ENCODE measurements at places on chromosomes 7 and 10. TPM values are rescaled to one million over a fixed set of nuclear protein-coding genes. Genes with fewer than 3 reads are reported as not detected.
A peak's percentile ranks its signal among the peaks of the same experiment; 100 is the strongest.

- peak; percentile 19 for DNase-seq
Observed at GRCh38 chr7:118104812-118105441, 79.0 kb upstream of the LSM8 start.

DNA sequence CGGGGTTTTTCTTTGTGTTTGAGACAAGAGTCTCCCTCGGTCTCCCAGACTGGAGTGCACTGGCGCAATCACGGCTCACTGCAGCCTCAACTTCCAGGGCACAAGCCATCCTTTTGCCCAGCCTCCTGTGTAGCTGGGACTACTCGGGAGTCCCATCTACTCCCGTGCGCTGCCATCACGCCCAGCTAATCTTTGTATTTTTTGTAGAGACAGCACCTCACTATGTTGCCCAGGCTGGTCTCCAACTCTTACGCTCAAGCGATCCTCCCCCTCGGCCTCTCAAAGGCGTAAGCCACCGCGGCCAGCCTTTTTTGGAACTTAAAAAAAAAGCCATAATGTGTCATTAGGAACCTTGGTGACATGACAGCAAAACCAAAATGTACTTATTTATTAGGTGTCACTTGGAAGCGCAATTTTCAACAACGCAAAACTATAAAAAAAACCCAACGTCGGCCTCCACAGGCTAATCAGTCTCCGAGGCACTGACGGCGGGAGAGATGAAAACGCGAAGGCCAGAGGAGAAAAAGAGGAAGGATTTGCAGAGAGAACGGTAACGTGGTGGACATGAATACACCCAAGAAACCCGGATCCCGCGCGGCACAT, 911 bp upstream of the HNRNPH3 start:
- peak; percentile 18 for DNase-seq

Gene MYH16
- 0.13 TPM for total RNA-seq

Gene ERV3-1
- 24.7 TPM for total RNA-seq

- DNase-seq = no peak
Observed at GRCh38 chr7:140697447-140698143, 1.1 kb downstream of the NDUFB2 start.

DNA sequence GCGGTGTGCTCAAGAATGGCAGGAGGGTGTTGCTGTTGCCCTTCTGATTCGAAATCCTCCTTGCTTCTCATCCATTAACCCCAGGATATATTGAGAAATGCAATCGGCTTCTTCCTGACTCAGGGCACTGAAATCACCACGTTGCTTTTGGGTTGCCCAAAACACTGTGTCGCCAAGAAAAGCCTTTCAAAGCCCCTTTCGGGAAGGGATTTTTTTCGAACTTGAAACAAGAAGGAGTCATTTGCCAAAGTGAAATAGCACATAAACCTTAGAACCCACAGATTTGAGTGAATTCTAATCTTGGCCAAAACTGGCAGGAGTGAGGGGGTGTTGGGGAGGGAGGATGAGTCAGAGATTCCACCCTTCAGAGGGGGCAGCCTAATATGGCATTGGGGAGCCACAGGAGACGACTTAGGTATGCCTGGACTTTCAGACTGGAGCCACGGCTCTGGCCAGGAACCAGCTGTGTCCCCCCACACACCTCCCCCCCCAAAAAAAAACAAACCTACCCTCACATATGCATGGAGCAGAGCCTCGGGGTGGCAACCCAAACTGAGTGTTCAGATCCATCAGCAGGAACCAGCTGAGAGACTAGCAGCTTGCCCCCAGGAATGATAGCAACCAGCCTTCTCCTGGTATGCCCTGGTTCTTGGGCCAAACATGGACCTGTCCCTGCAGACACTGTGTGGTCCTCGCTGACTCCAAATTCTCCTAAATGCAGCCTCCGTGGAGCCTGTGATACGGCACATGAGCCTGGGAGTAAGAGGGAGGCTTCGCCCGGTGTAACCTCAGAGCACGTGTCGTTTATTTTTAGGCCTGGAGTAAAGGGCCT, 138.4 kb downstream of the FGFR2 start:
- DNase-seq = no peak

DNA sequence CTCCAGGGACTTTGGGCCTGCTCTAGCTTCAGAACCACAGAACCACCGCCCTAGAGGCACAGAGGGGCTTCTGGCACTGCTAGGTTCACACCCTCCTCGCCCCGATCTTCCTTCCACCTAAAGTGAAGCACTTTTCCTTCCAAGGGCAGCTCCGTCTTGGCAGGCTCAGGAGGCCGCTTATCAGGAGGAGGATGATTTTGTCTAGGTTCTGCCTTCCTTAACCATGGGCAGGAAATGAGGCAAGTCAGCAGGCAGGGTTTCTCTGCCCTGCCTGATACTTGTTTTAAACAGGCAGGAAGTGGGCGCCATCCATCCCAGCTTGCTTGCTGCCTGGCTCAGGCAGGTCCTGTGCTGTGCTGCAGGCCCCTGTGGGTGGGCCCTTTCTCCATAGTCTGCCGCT, 8.3 kb upstream of the ATP6V0E2 start:
- DNase-seq = no peak

Gene ZPBP
- not detected for total RNA-seq

Gene GRK5
- 19.9 TPM for total RNA-seq

DNA sequence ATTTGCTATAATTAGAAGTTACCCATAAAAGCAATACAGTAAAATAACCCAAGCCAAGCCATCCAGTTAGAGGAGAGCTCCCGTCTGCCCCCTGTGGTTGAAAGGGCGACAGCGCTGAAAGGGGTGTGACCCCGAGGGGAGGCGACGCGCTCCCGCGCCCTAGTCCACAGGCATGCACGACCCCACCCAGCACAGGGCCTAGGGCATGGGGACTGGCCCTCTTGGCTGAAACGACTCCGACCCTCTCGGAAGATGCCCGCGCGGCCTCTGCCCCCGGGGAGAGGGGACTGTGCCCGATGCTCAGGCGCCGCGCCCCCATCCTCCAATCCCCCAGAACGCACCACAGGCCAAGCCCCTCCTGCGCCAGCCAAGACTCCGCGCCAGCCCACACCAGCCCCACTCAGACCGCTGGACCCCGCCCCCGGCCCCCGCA, 64.0 kb downstream of the CSGALNACT2 start:
- DNase-seq = peak; percentile 61

GRCh38 chr10:63766745-63767137, 245.5 kb downstream of the REEP3 start:
- no peak for DNase-seq

DNA sequence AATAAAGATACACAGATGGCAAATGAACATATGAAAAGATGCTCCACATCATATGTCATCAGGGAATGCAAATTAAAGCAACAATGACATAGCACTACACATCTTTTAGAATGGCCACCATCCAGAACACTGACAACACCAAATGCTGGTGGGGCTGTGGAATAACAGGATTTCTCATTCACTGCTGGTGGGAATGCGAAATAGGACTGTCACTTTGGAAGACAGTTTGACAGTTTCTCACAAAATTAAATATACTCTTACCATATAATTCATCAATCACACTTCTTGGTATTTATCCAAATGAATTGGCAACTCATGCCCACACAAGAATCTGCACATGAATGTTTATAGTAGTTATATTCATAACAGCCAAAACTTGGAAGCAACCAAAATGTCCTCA, 68.2 kb downstream of the NPSR1 start:
- DNase-seq = no peak

- no peak for DNase-seq
Observed at GRCh38 chr7:31066516-31067130, 14.5 kb downstream of the ADCYAP1R1 start.

- DNase-seq = no peak
Observed at GRCh38 chr10:17961551-17962422, 10.1 kb downstream of the SLC39A12 start.

DNA sequence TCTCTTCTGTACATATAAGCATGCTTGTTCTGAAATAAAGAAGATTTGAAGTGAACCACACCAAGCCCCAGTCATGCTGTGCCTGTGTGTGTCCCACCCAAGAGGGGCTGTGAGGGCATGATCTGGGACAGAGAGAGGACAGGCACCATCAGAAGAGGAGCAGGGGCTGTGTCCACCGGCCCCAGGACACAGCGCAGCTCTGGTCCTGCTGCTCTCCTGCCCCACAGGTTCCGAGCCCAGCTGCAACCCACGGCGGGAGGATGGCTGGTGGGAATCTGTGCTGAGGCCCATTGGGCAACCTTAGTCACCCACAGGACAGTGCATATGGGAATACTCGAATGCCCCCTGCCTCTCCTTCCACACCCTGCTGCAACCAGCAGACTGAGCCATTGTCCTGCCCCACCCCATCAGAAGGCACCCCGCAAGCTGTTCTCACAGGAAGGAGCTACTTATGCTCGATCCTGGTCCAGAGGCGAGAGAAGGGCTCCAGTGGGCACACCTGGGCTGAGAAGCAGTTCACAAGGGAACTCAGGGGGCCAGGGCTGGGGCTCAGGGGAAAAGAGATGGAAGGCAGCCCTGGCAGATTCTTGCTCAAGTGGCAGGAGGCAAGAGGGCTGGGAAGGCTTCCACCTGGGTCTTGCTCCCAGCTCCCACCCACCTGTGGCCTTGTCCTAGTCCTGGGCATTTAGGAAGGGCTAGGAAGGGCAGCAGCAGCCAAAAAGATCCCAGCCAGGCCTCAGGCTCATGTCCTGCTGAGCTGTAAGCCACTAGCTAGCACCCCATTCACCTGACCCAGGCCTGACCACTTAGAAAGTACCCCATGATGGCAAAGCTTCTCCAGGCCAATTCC, 31.9 kb downstream of the LDB3 start:
- no peak for DNase-seq

- DNase-seq = no peak
Observed at GRCh38 chr10:88946965-88947590, 5.5 kb downstream of the ACTA2 start.

GRCh38 chr7:132276234-132276630, 300.0 kb downstream of the PLXNA4 start:
- DNase-seq = no peak

DNA sequence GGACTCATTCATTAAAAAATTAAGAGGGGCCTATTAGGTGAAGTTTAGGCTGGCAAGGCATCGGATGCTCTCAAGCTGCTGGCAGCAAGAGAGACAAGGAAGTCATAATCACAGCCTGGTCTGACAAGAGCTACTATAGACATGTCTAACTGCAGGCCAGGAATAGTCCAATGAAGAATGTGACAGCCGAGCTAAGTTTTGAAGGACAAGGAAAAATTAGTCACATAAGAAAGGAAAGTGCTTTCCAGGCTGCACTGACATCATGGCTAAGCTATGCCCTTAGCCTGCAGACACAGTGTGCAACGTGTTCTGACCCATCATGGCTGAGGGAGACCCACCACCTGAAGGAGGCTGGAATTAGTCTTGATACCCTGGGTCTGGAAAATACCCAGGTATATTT, 281.1 kb downstream of the PLXNA4 start:
- DNase-seq = no peak

GRCh38 chr10:42691361-42692120, 53.2 kb upstream of the ZNF33B start:
- no peak for DNase-seq

DNA sequence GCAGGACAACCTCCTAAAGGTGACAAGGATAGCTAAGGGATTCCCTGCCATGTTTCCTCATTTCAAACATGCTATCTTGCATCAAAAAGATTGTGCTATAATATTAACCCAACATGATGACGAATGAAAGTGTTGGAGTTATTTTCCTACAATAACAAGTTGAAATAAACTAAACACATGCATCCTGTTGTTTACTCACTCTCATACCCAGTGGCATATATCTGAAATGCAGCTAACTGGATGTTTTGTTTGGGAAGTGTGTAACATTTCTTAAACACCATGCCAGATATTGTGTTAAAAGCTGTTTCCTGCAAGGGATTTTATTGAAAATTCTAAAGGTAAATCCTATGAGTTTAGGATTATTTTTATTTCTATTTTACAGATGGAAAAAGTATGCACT, 139.6 kb downstream of the TFPI2 start:
- no peak for DNase-seq

Gene MGMT
- 30.5 TPM for total RNA-seq

DNA sequence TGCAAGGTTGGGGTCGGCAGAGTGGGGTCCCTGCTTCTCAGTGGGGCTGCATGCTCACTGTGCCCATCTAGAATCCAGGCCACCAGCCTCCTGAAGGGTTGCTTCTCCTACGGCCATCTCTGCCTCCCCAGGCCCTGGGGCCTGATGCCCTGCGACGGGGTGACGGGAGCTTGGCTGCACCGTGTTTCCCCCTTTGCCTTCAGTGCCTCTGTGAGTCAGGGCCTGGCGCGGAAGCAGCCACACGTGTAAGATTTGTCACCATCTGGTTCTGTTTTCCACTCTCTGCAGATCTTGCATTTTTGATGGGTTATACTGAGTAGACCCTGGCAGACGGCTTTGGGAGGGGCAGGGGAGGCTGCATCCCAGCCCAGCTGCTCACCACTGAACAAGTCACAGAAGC, 7.2 kb downstream of the ADAMTS14 start:
- peak; percentile 37 for DNase-seq

DNA sequence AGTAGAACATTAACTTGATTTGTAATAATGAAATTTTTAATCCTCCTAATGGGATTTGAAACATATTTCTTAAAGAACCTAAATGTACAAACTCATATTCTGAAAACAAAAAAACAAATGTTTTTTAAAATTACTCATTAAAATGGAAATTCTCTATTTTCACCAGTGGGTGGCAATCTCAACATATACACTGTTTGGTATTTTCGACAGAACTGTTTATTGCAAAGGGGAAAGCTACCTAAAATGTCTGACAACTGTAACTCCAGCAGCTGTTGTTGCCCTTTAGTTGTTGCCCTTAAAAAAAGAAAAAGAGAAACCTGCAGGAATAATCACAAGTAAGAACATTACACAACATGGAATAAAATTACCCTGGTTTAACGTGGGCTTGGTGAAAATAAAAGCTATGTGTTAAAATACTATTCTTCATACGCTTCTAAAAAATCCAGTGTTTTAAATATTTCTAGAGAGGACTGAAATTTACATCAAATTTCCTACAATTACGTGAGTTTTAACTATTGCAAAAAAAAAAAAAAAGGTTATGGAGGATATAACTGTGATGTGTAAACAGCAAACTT, 54.5 kb downstream of the COL1A2 start:
- peak; percentile 52 for DNase-seq

- DNase-seq = no peak
Observed at GRCh38 chr10:82515256-82515655, 640.3 kb downstream of the NRG3 start.

GRCh38 chr10:121002586-121003205, 151.5 kb downstream of the WDR11 start:
- DNase-seq = no peak

GRCh38 chr10:19576576-19576975, 239.7 kb upstream of the PLXDC2 start:
- DNase-seq = no peak

GRCh38 chr7:27110186-27111031, 7.9 kb upstream of the HOXA2 start:
- peak; percentile 67 for DNase-seq

DNA sequence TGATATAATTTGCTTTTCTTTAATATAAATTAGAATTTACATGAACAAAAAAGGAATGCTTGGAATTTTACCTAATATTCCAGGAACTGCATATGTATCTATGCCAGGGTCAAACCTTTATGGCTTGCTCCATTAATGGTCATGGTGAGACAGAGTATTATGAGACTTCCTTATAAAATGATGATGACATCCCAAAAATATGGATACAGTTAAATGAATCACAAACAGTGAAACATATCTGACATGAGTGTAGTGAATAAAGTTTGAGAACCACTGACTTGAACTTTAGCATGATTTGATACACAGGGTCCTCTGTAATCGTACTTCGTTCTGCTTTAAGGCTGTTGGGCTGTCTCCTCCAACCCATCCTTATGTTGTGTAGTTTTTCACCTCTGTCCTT, 51.8 kb downstream of the MARCHF5 start:
- DNase-seq = no peak

Gene OR9A2
- not detected for total RNA-seq

- no peak for DNase-seq
Observed at GRCh38 chr7:155188357-155188756, 109.3 kb upstream of the INSIG1 start.

Gene ASB10
- not detected for total RNA-seq
